ENCODE measurements at places on chromosomes 3 and 15.

- no peak for DNase-seq
These were observed 64.2 kb downstream of the LIPC start for GRCh38 chr15:58495891-58496408.

- no peak for DNase-seq
These were observed 16.6 kb downstream of the EAF1 start for GRCh38 chr3:15443826-15444524.

DNA sequence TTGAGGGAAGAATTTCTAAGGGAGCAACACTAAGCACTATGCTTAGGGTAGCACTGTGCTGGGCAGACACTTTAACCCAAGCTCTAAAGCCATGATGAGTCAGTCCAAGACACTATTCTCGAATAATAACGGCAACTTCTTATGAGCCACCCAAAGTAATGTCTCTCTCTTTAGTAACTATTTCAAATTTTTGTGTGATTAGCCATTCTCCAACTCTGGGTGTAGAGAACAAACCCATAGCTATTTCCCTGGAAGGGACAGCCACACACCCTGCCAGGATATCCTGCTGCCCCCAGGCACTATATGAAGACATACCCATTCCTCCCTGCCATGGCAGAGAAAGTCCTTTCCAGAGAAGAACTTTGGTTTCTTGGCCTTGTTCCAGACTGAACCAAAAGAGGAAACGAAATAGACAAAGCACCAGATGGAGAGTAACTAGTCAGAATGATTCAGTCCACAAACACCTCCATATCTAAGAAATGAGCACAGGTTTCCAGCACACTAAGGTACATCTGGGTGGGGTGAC, 384.9 kb upstream of the THBS1 start:
- DNase-seq = no peak

- DNase-seq = peak; percentile 78
These were observed 455 bp upstream of the ABHD17C start for GRCh38 chr15:80694611-80695098.

- no peak for DNase-seq
These were observed 2.1 kb downstream of the MAGEL2 start for GRCh38 chr15:23645371-23646164.

GRCh38 chr3:131231710-131232389, 149.7 kb upstream of the NUDT16 start:
- no peak for DNase-seq

GRCh38 chr15:72229076-72229946, 1.7 kb downstream of the PKM start:
- peak; percentile 79 for DNase-seq

DNA sequence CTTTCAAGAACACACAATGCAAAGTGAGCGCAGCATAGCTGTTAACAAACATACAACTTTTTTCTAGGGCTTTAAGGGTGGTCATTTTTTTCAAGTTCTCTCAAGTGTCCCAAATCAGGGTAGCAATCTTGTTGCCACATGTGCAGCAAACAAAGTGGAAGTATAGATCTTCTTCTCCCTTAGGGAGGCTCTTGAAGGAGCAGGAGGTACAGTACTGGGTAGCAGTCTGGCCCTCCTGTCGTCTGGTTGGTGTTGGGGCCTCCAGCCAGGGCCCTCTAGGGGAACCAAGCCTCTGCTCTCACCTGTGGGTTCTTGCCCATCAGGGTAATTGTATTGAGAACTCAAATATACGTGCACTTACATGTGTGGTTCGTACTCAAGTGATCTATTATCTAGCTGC, 25.8 kb downstream of the MKRN2 start:
- DNase-seq = no peak

DNA sequence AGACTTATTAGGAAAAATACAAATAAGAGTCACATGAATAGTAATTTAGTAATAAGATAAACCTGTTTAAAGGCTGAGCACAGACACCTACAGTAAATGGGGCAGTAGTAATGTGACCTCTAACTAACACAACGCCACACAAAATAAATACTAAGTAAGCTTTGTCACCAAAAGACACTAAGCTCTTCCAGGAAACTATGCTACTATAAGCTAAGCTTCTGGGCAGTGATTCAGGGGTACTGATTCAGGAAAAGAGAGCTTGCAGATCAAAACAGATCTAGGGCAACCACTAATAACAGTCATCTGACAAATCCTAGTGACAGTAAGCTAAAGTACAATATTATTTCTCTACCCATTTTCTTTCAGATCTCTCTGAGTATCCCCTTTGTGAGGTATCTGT, 68.8 kb downstream of the PLOD2 start:
- no peak for DNase-seq

GRCh38 chr3:123667784-123668183, 82.9 kb upstream of the HACD2 start:
- DNase-seq = no peak

GRCh38 chr3:192273001-192273696, 454.2 kb downstream of the FGF12 start:
- no peak for DNase-seq

- DNase-seq = no peak
These were observed 93.4 kb upstream of the CTDSPL start for GRCh38 chr3:37768107-37768809.

DNA sequence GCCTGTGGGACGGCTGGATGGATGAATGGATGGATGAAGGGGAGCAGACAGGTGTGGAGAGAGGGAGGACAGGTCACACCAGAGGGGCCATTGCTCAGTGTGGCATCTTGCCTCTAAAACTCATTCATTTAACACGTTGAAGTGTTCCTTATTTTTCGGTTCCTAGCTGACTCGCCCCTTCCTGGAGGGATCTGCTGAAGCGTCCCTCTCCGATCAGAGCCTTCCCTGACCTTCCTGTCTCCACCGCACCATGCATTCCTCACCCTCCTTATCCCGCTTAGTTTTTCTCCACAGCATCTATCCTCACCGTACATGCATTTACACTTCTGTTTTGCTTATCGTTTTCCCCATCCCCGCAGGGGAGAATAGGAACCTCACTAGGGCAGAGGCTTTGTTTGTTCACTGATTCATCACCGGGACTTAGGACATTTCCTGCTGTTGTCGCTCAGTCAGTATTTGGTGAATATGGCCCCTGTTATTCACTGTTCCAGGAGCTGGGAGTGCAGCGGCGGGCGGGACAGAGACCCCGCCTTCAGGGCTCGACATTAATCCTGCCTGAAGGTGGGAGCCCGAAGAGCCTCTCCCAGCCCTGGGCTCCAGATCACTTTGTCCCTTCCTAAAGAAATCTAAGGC, 32.0 kb downstream of the FOXL2 start:
- no peak for DNase-seq

DNA sequence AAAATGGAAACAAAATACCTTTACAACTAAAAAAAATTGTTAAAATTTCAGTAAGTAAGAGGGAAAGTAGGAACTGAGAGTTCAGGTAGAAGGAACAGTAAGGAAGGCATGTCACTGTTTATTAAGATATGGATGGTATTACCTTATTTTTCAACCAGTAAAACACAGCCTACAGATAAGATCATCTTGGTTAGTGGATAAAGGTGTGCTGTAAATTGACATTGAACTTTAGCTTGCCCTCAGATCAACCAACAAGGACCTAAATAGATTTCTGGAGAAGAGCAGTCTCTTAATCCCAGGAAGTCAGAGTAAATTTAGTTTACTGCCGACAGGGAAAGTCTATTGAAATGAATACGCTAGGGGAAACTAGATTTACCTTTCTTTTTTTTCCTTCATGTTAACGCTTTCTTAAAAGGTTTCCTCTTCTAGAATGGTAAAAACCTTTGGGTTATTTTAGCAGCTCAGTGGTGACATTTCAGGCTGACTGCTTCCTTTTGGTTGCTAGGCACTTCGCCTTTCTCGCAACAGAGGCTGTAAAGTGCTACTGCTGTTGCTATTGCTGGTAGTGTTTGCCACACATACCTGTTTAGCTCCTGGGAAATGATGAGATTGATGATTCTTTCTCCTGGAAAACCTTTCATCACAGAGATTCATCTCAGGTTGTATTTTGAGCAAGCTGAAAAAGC, 12.9 kb downstream of the DZIP3 start:
- no peak for DNase-seq

GRCh38 chr3:14525685-14526631, 14.2 kb downstream of the GRIP2 start:
- DNase-seq = peak; percentile 59

DNA sequence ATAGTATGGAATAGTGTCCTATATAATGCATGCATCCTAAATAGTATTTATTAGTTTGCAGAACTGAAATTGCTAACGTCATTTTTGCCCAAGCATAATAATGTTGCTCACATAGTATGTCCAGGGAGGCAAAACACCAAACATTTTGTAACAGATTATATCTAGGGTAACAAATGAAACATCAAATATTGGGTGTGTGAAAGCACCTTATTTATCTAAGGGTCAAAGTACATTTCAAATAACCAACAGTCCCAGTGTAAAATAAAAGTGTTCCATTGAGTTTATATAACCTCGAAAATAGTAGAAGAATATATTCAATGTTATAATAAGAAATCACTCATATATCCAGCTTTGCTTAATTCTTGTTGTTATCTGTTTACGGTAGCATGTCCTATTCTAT, 363.1 kb downstream of the CADM2 start:
- DNase-seq = no peak

DNA sequence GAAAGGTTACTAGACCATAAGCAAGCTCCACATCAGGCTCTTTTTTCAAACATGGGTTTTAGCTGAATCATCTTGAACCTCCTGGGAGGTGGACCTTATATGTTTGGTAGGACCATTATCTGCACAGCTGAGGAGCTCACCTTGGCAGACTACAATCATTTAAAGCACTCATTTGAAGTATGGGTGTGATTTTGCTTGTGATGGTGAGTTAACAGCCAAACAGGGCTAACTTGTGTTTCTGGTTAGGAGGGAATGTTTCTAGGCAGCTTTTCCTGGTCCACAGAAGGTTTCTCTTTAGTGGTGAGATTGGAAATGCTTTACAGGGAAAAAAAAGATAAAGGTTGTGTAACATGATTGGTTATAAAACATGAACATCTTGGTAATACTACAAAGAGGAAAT, 61.8 kb downstream of the ARHGEF26 start:
- no peak for DNase-seq

- DNase-seq = peak; percentile 85
These were observed 8.4 kb downstream of the NBEAL2 start for GRCh38 chr3:46987743-46988401.

DNA sequence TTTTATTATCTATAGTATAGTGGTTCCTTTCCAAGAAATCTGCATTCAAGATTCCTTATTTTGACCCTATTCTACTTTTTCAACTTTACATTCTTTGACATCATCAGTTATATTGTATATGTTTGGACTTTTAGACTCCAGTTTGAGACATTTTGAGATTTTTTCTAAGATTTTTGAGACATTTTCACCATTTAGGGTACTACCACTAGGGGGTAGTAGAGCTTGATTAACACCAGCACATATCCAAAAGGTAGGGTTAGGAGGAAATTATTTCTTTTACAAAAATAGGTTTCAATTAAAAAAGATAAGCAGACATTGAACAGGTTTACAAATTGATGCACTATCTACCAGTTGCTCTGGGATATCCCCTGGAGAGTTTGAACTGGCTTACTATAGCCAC, 262.5 kb downstream of the SCAPER start:
- no peak for DNase-seq

DNA sequence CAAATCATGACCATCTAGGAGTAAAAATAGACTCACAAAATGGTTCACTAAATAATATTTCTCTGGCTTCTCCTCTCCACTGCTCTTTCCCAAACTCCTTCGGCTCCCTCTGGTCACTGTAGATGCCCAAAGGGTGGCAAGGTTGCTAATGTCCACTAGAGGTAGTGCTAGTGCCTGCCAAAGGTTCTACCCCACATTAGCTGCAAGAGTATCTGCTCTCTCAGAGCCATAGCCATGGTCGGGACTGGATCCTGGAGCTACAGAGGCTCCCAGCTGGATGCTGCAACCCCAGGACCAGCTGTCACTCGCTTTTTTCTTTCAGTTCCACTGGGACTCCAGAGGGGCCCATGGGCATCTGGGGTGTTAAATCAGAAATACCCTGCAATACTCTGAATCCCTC, 8.5 kb downstream of the HTR3D start:
- no peak for DNase-seq

DNA sequence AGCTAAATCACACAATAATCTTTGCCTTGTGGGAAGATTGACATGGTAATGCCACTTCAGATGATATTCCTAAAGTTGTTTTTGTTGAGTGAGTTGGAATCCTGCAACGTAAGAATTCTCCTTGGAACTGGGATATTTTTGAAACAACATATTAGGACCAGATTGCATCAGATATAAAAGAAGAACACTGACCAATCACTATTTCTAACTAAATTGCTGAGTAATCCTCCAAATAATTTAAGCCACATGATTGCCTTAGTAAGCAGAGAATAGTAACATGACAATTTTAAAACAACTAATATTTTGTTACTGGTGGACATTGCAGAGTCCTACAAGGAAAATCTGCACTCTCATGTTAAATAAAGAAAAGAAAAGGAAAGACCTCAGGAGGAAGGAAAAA, 353.9 kb upstream of the LMCD1 start:
- DNase-seq = no peak

DNA sequence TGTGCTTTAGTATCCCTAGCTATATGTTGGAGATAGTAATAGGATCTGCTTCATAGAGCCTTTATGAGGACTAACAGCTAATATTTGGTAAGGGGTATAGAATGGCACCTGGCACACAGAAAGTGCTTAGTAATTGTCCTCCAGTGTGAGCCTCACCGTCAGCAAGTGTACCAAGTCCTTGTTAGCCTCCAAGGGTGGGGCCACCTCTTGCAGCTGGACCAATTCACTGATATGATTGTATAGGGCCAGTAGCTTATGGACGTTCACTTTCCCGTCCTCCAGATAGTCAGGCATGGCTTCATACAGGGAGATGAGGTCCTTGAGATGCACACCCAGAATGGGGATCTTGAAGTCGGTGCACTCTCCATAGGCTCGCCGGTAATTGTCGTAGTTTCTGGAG, 53.6 kb downstream of the FAM98B start:
- no peak for DNase-seq

DNA sequence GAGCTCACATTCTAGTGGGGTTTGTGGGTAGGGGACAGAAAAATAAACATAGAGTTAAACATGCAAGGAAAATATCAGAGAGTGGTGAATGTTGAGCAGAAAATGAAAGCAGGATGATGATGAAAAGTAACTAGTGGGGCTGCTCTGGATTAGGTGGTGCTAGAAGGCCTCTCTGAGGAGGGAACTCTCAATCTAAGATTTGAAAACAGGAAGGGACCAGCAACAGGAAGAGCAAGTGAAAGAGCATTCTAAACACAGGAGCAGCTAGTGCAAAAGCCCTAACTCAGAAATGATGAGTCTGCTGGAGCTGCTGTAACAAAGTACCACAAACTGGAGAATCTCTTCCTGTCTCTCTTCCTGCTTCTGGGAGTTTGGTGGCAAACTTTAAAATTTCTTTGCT, 468.6 kb upstream of the AGTR1 start:
- no peak for DNase-seq

- no peak for DNase-seq
These were observed 15.5 kb upstream of the SCAANT1 start for GRCh38 chr3:63927422-63928280.
